Activated CD4-positive, CD25-positive, alpha-beta regulatory T cell treated with anti-CD3 and anti-CD28 coated beads, Interleukin-2, amount 50 U/mL, for 72 hours (primary cell): ENCODE measurements at places on chromosomes 3 and 15.

DNA sequence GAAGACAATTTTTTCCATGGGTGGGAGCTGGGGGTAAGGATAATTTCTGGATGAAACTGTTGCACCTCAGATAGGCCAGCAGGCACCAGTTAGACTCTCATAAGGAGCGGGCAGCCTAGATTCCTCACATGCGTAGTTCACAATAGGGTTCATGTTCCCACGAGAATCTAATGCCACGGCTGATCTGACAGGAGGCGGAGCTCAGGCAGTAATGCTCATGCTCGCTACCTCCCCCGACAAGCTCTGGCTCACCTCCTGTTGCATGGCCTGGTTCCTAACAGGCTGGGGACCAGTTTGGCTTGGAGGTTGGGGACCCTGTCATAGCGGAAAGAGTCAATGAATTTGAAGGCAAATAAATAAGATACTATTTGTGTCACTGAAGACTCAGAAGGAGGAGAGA is 105.5 kb downstream of the PLD1 start:
- DNase-seq, result no peak

DNA sequence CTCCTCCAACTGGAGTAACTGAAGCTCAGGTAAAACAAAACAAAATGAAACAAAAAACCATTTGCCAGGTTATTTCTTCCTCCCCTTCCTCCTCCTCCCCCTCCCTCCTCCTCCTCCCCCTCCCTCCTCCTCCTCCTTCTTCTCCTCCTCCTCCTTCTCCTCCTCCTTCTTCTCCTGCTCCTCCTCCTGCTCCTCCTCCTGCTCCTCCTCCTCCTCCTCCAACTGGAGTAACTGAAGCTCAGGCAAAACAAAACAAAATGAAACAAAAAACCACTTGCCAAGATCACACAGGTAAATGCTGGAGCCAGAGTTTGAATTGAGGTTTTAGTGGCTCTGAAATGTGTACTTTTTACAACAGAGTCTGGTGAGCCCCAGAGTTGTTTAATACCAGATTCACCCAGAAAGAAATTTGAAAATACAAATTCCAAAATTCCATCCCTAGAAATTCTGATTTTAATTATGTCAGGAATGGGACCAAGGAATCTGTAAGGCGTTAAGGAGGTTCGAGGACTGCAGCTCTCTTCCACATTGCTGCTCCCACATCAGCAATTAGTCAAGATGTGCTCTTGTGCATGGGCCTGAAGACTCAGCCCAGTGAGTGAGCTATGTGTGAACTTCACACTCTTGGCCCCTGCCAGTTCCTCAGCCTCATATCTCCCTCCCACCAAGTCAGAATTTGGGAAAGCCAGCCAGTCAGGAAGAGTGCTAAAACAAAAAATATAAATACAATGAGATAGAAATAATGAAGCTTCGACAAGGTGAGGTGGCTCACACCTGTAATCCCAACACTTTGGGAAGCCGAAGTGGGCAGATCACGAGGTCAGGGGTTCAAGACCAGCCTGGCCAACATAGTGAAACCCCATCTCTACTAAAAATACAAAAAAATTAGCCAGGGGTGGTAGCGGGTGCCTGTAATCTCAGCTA is 31.6 kb upstream of the ZNF770 start:
- no peak for DNase-seq

DNA sequence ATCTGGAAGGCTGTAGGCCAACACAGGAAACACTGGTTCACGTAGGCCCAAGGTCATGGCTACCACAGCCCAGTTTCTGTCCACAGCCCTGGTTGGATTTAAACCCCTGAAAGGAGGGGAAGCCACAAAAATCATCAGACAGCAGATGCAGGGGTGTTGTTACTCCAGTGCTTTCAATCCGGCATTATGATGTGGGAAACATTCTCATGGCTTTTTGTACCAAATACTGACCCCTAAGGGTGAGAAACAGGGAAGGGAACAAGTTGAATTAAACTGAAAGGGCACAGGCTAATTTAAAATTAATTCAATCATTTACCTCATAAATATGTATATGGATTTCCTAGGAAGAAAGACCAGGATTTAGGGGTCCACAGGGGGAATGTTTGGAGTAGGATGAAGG is 375.6 kb downstream of the CTNNB1 start:
- no peak for DNase-seq

- no peak for DNase-seq
These were observed 50.9 kb downstream of the CCR3 start for GRCh38 chr3:46293035-46293724.

DNA sequence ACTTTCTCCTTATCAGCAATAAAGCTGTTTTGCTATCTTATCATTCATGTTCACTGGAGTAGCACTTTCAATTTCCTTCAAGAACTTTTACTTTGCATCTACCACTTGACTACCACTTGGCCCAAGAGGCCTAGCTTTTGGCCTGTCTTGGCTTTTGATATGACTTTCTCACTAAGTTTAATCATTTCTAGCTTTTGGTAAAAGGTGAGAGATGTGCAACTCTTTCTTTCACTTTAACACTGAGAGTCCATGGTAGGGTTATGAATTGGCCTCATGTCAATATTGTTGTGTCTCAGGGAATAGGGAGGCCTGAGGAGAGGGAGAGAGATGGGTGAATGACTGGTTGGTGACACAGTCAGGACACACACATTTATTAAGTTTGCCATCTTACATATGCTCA is 31.0 kb upstream of the FAM3D start:
- no peak for DNase-seq

- DNase-seq, result no peak
These were observed 244.4 kb downstream of the ADAMTSL3 start for GRCh38 chr15:83898361-83898760.

GRCh38 chr15:28044121-28044672 is 54.9 kb downstream of the OCA2 start:
- no peak for DNase-seq
